ENCODE measurements at places on chromosomes 6 and 20.

GRCh38 chr6:110357664-110358552 is at the start of gene METTL24:
Gene METTL24, minus strand, starts transcription at chr6:110358349. Its CDS starts 77 bp downstream, at chr6:110358272.
- DNase-seq: no peak

DNA sequence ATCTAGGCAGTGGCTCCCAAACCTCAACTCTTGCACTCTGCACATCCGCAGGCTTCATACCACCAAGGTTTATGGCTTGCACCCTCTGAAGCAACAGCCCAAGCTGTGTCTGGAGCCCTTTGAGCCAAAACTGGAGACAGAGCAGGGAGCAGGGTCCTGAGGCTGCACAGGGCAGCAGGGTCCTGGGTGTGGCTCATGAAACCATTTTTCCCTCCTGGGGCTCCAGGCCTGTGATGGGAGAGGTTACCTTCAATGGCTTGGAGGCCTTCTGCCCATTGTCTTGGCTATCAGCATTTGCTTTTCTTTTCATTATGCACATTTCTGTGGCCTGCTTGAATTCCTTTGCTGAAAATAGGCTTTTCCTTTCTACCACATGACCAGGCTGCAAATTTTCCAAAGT is 6.3 kb upstream of the FAM184A start:
- no peak for DNase-seq

- DNase-seq: no peak
Measured at GRCh38 chr6:145850671-145851070, 36.1 kb upstream of the FBXO30 start.

DNA sequence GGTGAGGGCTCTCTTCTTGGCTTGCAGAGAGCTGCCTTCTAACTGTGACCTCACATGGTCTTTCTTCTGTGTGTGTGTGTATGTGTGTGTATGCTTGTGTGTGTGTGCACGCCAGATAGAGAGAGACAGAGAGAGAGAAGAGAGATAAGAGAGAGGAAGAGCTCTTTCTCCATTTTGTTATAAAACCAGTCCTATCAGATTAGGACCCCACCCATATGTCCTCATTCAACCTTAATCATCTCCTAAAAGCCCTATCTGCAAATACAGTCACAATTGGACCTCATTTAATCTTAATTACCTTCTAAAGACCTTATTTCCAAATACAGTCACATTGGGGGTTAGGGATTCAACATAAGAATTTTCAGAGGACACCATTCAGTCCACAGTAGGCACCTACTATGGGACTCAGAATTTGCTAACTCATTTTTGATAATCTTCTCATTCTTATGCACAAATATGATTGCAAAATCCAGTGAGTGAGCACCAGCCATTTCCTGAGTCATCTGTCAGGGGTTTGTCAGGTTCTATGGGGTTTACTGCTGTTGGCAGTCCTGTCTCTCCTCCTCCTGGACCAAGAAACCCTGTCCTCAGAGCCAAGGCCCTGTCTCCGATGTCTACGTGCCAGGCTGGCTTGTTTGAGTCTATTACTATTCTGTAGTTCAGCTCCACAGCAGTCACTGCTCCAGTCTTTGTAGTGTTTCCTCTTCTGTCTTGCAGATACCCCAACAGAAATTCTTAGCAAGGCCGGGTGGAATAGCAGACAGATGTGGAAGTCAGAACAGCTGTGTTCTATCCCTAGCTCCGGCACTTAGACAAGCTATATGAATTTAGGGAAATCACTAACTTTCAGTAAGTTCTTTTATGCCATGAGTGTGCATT is 59.0 kb upstream of the FAM184A start:
- no peak for DNase-seq

GRCh38 chr6:131173680-131174079 is 38.4 kb downstream of the AKAP7 start:
- DNase-seq: no peak

DNA sequence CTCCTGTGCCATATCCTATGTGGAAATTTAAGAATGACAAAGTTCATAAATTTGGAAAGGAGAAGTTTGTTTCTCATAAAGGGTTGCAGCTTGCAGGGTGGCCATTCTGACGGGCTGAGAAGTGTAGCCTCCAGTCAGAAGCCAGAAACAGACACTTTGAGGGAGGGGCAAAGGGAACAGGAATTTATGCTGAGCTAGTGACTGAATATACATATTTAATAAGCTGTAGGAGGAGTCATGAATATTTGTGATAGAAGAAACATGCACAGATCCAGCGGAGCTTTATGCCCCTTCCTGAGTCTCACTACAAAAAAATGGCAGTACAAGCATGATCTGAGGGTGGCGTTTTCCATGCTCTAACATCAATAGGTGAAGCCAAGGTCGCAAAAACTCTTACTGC is 798.3 kb downstream of the KIF16B start:
- no peak for DNase-seq

GRCh38 chr20:64232794-64233193 is 22.8 kb upstream of the PCMTD2 start:
- DNase-seq: no peak

DNA sequence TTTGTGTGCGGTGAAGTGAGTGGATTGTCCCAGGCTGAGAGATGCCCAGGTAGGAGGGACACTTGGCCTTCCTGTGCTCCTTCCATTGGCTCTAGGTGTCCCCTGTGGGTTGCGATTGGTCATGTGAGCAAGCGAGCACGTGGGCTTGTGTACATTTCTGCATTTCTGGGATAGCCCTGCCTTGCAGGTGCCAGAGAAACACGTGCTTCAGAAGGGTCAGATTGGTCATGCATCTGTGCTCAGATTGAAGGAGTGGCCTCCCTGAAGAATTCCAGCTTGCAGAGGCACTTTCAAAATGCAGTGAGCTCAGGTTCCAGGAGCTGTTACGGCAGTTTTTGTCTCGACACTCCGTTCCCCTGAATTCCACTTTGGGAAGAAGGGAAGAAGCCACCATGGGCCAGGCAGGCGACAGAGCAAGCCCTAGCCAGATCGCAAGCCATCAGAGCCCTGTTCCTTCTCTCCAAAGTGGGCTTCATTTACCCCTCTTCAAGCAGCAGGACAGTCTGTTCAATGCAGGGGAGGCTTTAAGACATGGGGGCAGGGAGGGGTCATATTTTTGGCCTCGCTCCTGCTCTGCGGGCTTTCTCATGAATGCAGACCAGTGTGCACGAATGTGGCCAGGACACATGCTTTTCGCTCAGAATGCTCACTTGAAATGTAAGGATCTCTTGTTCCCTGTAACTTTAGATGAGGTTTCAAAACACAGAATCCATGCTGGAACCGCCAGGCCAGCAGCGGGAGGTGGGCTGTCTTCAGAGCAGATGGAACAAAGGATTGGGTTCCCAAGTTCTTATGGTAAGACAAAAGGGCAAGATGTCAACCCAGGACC is 78.6 kb upstream of the AKAP12 start:
- no peak for DNase-seq
